ENCODE measurements at places on chromosomes 4 and X.

DNA sequence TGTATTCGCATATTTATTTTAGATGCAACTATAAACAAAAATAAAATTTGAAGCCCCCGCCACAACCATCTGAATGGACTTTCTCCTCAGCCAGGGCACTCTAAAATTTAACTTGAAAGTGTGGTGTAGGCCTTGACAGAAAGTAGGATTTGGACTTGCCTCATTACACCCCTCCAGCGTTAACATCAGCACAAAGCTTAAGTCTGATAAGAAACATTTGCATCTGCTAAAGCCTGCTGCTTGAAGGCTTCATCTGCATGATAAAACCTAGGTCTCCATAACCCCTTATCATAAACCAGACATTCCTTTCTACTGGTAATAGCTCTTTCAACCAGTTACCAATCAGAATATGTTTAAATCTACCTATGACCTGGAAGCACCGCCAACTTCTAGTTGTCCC lies 1046.5 kb downstream of the FAT4 start:
- no peak for DNase-seq

- DNase-seq: no peak
Observed at GRCh38 chr4:53935780-53936179, 128.6 kb downstream of the CHIC2 start.

DNA sequence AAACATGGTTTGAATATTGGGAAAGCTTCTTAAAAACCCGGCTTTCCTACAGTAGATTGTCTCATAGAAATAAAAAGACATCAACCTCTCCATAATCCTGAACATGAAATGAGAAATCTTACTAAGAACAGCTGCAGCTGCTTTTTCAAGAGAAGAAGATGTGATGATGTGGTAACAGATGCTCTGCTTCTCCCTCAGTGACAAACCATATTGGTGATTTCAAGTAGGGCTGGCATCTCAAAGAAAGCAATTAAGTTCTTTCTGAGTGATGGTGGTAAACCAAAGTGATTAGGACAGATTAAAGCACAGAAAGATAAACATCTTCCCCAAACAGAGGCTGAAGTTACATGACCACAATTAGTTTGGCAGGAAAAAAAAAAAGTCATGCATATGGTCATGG lies 1477.7 kb downstream of the RAPGEF2 start:
- DNase-seq: no peak

- DNase-seq: no peak
Observed at GRCh38 chr4:185470501-185471195, 885 bp downstream of the CCDC110 start.

DNA sequence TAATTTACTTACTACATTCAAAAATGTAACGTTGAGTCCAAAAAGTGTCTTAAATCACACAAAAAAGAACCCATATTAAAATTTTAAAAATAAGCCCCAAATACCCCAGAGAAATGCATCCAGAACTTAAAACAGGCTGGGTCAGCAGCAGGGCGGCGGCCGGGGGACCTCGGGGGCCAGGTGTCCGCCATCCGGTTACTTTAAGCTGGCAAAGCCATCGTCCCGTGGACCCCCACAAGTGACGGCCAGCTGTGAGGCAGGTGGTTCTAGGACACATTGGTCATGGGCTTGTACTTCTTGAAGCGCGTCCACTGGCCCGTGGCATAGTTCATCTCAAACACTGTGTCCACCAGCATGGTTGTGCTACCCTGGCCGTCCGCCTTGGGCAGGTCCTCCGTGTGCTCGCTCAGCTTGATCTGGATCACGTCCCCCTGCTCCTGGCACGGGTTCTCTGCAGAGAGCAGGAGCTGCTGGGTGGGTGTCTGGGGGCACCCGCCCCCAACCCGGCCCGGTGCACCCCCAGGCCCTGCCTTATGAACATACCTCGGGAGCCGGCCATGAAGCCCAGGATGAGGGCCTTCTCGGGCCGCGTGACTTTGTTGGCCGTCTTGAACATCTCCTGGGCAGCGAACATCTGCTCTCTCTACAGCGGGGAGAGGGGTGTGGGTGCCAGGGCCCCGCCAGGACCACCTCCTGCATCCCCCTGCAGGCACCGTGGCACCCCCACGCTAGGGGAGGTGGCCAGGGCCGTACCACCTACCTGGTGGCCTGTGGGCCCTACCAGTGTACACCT lies 25.5 kb downstream of the NELFA start:
- DNase-seq: no peak

- DNase-seq: no peak
Observed at GRCh38 chrX:149643496-149643895, 11.9 kb upstream of the TMEM185A start.

- peak; percentile 45 for DNase-seq
Observed at GRCh38 chr4:40395908-40396793, 61.0 kb downstream of the CHRNA9 start.

GRCh38 chr4:2059046-2059725 lies at the start of gene NAT8L:
Gene NAT8L (plus strand): TSS chr4:2059327. CDS start chr4:2059512, 185 bp downstream.
- no peak for DNase-seq

- DNase-seq: peak; percentile 68
Observed at GRCh38 chrX:46758956-46759644, at the start of gene SLC9A7. Gene SLC9A7 (minus strand): TSS chrX:46759118. CDS start chrX:46759029, 89 bp downstream.

GRCh38 chr4:82090717-82091116 lies 283.1 kb downstream of the HNRNPD start:
- no peak for DNase-seq

DNA sequence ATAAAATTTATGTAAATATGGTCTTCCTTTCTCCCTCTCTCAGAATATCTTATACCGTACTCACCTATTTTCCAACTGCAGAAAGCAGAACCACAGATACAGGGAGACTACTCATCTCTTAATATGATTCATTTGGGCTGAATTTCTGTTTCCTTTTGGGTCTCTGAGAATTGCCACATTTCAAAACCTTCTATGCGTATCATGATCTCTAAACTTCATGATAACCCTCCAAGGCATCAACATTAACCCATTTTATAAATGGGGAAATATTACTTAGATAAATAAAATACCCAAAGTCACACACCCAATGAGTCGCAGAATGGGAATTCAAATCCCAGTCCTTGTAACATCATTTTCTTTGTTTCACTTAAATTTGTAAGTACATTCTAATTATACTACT lies 16.6 kb upstream of the PRDM8 start:
- no peak for DNase-seq

DNA sequence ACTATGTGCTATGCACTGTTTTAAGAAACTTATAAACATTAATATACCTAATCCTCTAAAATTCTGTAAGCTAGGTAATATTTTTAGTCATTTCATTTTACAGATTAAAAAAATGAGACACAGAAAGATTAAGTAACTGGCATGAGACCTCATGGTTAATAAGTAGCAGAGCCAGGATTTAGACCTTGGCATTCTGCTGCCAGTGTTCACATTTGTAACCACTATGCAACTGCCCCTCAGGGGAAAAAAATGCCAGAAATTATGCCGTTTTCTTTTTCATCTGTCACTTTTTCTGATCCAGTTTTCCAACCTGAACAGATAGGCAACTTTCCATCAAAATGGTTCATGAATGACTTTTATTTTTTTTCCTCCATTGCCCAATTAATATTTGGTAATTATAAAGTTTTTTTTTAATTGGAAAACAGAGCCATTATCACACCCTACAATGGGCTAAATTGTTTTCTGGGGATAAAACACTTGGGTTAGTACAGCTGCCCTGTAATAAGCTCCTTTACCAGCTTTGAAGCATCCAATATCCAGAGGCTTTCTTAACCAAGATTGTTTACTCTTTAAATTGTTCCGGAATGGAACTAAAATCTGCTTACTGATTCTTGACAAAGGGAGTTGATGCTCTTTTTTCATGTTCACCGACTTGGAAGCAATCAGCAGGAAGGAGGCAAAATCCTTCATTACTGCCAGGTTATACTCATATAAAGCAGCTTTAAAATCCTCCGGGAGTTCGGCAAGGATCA lies 56.4 kb upstream of the DDX60 start:
- no peak for DNase-seq

DNA sequence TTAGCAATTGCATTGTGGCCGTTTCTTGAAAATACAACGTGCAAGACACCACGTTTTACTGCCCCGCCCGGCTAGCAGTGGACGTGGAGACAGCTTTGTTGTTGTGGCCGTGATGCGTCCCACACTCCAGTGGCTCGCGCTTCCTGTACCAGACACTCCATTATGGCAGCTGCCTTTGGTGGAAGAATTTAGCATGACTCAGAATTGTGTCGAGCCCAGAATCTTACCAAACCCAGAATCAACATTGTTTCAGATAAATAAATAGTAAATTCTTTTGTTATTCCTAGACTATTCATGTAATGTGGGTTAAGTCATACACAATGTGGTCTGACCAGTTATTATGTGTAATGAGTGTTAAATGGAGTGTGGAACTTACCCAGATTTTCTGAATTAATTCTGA lies 25.3 kb upstream of the S100P start:
- no peak for DNase-seq

- DNase-seq: no peak
Observed at GRCh38 chrX:130395341-130395740, 6.4 kb upstream of the RBMX2 start.

DNA sequence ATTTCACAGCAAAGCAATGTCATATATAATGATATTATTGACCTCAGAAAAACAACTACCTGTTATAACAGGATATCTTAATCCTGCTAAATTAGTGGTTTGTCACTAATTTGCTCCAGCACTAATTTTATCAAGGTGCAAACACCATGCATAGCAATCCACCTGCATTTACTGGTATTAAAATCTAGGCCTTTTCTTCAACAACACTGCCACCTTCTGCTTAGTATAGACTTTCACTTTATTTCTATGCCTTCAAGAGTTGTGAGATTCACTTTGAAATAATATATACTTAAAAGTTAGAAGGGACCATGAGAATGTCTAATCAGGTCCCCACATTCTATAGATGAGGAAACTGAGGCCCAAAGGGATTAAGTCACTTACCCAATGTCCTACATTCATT lies 82.1 kb upstream of the IQCM start:
- DNase-seq: no peak

GRCh38 chrX:119475389-119476101 lies 7.3 kb downstream of the SLC25A5 start:
- no peak for DNase-seq

GRCh38 chrX:21632027-21632426 lies 26.1 kb downstream of the KLHL34 start:
- no peak for DNase-seq

- DNase-seq: no peak
Observed at GRCh38 chr4:105909787-105910281, 14.6 kb downstream of the NPNT start.

GRCh38 chr4:86483173-86483490 lies 111.0 kb upstream of the PTPN13 start:
- DNase-seq: no peak

DNA sequence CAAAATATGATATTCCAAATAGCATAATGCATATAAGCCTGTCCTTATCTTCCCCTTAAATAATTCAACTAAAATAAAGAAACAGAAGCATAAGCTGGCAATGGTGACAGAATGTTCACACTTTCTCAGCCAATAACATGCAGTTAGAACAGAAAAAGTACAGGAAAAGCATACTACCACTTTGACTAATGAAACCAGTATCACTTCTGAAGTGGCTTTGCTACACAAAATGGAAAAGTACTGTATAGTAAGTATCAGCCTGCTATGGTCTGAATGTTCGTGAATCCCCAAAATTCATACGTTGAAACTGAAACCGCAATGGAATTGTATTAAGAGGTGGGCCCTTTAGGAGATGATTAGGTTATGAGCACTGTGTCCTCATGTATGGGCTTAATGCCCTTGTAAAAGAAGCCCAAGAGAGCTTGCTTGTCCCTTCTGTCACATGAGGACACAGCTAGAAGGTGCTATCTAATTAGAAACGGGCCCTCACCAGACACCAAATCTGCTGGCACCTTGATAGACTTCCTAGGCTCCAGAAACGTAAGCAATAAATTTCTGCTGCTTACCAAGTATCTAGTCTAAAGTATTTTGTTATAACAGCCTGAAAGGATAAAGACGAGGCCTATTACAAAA lies 102.6 kb downstream of the PRDM5 start:
- no peak for DNase-seq

DNA sequence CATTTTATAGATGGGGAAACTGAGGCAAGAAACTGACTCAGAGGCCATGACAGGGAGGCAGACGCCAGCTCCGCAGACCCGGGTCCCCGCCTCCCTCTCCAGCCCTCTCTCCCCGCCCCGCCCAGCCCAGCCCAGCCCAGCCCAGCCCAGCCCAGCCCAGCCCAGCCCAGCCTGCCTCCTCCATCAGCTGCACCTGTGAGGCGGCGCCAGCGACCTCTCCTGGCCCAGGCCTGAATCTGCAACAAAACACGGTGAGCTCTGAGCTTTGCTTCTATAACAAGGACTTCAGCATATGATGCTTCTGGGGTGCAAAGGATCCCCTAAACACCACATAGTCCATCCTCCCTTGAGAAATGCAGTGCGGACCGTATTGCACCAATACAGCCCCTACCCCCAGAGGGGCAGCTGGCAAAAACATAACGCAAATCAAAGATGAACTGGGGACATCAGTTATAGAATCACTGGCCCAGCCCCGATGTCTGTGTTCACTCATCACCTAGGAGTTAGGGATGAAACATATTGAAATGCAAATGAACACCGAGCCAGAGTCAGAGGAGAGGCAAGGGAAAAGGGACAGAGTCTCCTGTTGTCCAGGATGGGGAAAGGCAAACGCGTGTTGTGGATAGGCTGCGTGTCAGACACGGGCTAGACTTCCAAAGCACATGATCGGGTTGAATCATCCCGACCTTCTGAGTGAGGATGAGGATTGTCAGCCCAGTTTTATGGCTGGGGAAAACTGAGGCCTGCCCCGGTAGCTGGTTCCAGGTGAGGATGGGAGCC lies 216.1 kb upstream of the PSAPL1 start:
- no peak for DNase-seq

DNA sequence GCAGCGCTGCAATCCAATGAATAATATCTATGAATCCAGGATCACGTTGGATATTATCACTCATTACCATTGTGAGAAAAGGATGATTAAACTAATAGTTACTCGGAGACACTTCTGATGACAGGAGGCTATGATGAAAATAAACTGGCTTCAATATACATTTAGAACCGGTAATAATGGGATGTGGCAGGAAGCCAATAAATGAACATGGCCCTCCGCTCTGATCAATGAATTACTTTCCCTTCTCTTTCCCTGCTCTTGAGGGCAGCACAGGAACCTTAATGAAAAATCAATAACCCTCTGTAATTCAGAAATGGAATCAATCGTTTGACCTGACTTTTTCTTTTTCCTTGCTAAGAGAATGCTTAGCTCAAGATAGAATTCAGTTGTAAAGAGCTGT lies 103.9 kb upstream of the PAQR3 start:
- DNase-seq: no peak

GRCh38 chr4:129883996-129884395 lies 788.0 kb downstream of the C4orf33 start:
- DNase-seq: no peak

Data from NCI-H460 (cell line).